Right kidney (tissue), 9 donors: ENCODE measurements at places on chromosomes 2 and 18.

GRCh38 chr18:13562494-13563029 lies 163.8 kb downstream of the FAM210A start:
- DNase-seq, result no peak

DNA sequence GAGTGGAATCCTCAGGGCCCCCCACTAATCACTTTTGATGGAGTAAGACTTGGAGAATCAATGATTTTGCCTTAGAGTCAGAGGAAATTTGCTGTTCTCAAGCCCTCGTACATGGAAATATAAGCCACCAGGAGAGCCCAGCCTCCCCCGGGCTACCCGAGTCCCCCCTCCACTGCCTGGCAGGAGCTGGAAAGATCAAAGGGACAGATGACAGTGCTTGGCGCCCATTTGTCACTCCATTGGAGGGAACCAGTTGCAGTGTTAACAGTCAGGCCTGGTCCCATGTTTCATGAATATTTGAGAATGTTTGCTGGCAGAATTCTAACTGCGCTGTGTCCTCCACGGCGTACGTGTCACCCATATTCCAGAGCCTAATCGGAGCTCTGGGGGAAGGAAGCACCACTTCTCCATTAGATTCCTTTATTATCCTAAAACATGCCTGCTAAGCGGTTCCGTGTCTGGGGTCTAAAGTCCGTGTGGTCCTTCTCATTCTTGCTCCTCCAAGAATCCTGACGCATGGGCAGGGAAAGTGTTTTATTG lies 202.4 kb downstream of the KLHL29 start:
- DNase-seq, result no peak

GRCh38 chr2:104872866-104873688 lies 19.2 kb downstream of the POU3F3 start:
- peak; percentile 94 for DNase-seq

DNA sequence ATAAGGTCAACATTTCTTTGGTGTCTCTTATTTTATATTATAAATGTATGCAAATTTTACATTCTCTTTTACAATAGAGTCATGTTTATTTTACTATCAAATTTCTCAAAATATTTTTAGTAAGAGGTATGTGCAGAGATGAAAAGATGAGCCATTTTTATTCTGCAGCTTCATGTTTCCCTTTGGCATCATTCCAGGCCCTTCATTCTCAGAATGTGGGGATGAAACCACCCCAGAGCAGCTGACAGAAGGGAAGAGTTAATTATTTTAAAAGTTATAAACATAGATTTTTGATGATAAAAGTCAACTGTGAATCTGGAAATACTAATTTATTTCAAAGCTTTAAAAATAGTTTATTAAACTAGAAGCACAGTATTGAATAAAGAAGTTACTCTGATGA lies 12.8 kb upstream of the FSHR start:
- no peak for DNase-seq

DNA sequence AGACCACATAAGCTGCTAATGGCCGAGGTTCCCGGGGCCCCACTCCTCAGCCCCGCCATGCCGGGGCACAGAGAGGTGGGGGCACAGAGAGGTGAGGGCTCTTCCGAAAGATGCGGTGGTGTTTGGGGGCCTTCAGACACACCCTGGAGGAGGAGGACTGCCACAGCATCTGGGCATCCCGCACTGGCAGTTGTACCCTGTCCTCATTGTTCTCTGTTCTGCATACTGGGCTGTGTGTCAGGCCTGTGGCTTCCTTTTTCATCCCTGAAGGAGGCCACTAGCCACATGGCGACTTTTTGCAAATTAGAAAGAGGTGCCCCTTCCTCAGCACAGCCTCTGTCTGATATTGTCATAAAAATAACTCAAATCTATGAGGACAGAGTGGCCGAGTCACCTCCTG lies 150.1 kb downstream of the CTIF start:
- DNase-seq, result no peak

- DNase-seq, result no peak
Observed at GRCh38 chr2:128504246-128505149, 185.8 kb upstream of the HS6ST1 start.

GRCh38 chr18:6776188-6776587 lies 46.7 kb downstream of the ARHGAP28 start:
- DNase-seq, result no peak

- DNase-seq, result no peak
Observed at GRCh38 chr18:35436076-35436649, 59.0 kb upstream of the ZNF396 start.

- no peak for DNase-seq
Observed at GRCh38 chr2:88845772-88846661, 154.5 kb downstream of the RPIA start.

- DNase-seq, result no peak
Observed at GRCh38 chr2:64613276-64613675, 40.4 kb downstream of the SERTAD2 start.

- no peak for DNase-seq
Observed at GRCh38 chr18:24189664-24190346, 50.9 kb downstream of the CABYR start.

DNA sequence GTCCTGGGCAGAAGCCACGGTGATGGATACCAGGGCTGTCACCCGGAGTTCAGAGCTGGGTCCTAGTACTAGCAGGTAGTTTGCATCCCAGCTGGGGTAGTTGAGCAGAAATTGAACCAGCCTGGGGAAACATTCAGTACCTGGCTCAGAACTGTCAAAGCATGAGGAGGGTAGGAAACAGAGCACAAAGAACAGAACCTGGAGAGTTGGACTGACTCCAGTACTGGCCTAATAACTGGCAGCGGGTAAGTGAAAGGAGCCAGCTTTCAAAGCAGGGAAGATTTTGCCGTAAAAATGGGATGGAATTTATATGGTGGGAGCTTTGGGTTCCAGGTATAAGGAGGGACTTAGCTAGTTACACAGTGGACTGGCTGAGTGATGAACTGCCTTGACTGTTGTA lies 23.8 kb downstream of the ATG16L1 start:
- DNase-seq, result no peak

DNA sequence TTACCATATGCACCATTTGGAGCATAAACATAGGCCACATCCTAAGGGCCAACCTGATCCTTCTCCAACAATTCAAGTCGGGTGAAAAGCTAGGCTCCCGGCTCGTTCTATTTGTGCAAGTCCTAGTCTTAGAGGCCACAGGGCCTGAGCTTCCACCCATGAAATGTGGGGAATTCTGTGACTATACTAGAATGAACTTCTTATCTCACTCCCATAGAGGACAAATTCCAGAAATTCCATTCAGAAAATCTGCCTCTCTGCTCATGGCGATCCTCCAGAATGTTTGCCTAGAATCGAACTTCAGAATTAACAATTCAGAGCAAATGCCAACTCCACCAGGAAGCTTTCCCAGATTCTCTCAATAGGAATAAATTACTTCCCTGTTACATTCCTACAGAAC lies 187.9 kb downstream of the BCL11A start:
- DNase-seq, result no peak

GRCh38 chr2:234770031-234770506 lies 181.7 kb upstream of the SH3BP4 start:
- DNase-seq, result peak; percentile 44

DNA sequence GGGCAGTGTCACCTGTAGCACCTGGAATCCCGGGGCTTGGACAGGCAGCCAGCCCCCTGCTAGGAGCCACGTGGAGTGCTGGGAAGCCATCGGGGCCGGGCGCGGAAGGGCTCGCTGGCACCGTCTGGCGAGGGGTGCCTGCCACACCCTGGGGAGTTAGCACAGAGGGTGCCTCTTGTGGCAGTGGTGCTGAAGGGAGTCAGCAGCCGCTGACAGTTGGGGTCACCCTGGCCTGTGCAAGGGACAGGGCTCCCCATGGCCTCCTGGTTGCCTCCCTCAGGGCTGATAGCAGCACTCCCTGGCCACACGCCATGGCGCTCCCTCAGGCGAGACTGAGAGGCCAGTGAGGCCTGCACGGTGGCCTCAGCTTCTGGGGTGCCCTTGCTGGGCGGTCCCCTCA lies 13.9 kb upstream of the D2HGDH start:
- DNase-seq, result no peak

DNA sequence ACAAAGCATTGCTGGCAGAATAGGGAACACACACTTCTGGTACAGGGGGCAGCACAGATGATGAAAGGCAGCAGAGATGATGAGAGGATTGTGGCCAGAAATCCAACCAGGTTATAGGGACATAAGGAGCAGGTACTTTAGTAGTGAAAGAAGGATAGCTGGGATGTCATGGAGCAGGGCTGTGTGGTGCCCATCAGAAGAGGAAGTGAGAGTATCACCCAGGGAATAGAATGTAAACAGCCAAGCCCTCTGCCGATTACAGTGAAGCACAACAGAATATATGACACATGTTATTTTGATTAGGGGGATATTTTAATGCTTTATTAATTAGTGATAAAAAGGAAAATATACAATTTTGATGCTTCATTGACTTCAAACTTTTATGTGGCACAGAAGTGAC lies 883.4 kb upstream of the CDH2 start:
- no peak for DNase-seq

- peak; percentile 15 for DNase-seq
Observed at GRCh38 chr2:69177063-69177771, 164.2 kb downstream of the ANTXR1 start.

DNA sequence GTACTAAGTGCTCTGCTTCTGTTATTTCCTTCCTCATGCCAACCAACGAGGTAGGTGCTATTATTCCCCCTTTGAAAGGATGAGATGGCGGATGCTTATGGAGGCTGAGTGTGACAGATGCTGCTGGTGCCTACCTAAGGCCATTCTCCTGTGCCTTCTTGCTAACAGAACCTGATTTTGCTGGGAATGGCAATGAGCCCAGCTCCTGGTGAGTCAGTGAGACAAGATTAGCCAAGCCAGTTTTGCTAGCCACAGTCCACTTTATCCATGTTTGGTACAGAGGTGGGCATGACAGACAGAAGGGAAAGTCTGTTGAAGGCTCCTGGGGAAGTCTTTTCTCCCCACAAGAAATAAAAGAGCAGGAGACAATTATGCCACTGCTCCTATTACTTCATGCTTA lies 43.7 kb upstream of the TMEM163 start:
- no peak for DNase-seq

GRCh38 chr2:137339051-137339450 lies 573.7 kb downstream of the THSD7B start:
- no peak for DNase-seq

- no peak for DNase-seq
Observed at GRCh38 chr2:122955776-122956175, 1069.3 kb upstream of the CNTNAP5 start.
